RKO (cell line): ENCODE measurements at places on chromosomes 1 and 21.

- DNase-seq, result no peak
These were observed 1.3 kb upstream of the MPC2 start for GRCh38 chr1:167938080-167938636.

DNA sequence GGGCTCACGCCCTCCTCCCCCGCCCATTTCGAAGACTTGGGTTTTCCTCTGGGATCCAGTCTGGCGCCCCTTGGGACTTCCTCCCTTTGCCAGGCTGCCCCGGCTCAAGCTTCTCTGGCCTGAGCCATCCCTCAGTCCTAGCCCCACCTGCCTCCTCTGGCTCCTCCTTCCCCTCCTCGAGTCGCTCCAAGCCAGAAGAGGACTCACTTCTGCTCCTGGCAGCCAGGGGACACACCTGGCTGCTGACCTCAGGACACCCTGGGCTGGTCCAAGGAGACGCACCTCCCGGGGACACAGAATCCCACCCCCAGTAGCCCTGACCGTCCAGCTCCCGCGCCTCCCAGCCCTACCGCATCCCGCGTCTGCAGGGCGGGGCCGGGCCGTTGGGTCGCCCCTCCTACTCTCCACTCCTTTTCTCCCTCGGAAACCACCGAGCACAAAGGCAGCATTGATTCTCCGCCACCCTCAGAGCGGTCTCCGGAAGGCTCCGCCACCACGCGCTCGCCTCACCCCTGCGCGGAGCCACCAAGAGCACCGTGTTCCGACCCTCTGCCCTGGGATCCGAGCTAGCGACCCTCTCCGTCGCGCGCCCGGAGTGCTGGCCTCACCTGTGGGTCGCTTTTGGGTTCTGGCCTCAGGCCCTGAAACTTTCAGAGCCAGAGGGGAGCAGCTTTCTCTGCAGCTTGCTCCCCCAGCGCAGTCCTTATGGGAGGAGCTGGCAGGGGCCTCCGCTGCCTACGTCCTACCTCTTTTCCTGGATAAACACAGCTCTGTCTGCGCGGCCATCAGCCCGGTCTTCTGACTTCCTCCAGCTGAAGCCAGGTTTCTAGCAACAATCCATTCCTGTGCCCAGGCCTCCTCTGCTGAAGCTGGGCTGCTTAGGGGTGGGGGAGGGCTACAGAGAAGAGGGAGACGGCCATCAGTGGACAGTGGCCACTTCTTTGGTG lies at the start of gene C2CD4D:
C2CD4D (minus strand) TSS at position 364 of the 947 bp plus-strand sequence. CDS start 831 bp downstream, outside the sequence.
- DNase-seq, result no peak

GRCh38 chr21:28639737-28640136 lies 352.9 kb downstream of the LTN1 start:
- no peak for DNase-seq

DNA sequence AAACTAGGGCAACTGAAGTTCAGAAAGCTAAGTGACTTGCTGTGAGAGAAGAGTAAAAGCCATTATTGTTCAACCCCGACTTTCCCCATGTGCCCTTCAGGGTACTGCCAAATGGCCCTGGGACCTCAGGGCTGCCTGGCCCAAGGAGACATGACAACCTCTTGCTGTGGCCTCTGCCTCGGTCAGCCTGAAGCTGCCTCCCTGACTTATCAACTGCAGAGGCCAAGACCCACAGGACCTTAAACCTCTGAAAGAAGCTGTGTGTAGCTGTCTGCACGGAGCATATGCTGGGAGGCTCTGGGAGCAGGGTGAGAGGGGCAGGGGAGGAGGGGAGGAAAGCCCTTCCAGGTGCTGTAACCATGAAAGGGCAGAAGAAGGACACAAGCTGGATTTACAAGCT lies 35.9 kb downstream of the HMGB4 start:
- no peak for DNase-seq
